ENCODE measurements at places on chromosomes 7 and 10. TPM values are rescaled to one million over a fixed set of nuclear protein-coding genes. Genes with fewer than 3 reads are reported as not detected.

Gene SNCG
- 22.0 TPM for total RNA-seq

- no peak for DNase-seq
Observed at GRCh38 chr7:26091933-26092332, 60.1 kb upstream of the NFE2L3 start.

- no peak for DNase-seq
Observed at GRCh38 chr10:52488606-52489485, 174.8 kb downstream of the DKK1 start.

GRCh38 chr7:69365651-69366192 lies 232.6 kb upstream of the AUTS2 start:
- no peak for DNase-seq

Gene EVX1
- total RNA-seq: not detected

Gene UTF1
- not detected for total RNA-seq

GRCh38 chr10:118610577-118610976 lies 15.1 kb upstream of the PRLHR start:
- no peak for DNase-seq

DNA sequence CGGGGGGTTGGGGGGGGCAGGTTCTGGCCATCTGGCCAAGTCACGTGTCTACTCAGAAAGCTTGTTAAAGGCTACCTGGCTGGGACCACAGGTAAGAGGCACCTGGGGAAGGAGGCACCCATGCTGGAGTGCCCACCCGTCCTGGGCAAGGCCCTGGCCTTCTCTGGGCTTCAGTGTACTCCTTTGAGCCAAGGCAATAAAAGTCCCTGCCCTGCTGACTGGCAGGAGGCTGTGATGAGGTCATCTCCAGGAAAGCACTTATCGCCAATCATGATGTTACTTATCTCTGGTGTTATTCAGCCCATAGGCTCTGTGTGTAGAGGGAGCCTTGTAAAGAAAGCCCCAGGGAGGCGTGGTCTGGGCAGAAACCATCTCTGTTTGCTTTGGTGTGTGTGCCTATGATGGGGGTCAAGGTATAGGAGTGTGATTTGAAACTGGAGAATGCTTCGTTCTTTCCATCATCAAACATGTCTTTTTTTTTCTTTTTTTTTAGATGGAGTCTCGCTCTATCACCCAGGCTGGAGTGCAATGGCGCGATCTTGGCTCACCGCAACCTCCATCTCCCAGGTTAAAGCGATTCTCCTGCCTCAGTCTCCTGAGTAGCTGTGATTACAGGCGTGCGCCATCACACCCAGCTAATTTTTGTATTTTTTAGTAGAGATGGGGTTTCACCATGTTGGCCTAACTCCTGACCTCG lies 2.5 kb upstream of the CLDN4 start:
- no peak for DNase-seq

DNA sequence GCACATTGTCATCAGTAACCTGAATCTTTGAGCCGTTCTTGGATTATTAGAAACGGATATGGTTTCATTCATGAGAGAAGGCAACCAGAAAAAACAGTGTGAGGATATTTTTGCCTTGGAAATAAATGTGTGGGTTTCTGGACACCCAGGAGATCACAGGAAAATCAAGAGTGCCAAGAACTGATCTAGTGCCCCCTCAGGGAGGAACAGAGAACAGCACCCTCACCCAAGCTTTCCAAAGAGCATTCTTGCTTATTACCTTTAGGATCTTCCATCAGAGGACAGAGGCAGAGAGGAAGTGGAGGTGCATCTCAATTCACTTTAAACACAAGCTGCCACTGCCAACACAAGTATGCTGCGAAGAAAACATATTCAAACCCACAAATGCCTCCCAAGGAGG lies 851.5 kb upstream of the COBL start:
- no peak for DNase-seq

Data from right cardiac atrium (tissue), 5 donors.